ENCODE measurements at places on chromosomes 11 and 22.
A peak's percentile ranks its signal among the peaks of the same experiment; 100 is the strongest.

- DNase-seq, result no peak
These were observed 32.4 kb upstream of the ETS1 start for GRCh38 chr11:128619540-128620308.

GRCh38 chr11:50187220-50187619 lies 154.5 kb downstream of the OR4C45 start:
- no peak for DNase-seq

- no peak for DNase-seq
These were observed 35.9 kb upstream of the GRAMD4 start for GRCh38 chr22:46584081-46584921.

GRCh38 chr22:32558681-32559355 lies 84.2 kb downstream of the FBXO7 start:
- DNase-seq, result no peak

- DNase-seq, result no peak
These were observed 13.3 kb downstream of the MPST start for GRCh38 chr22:37032535-37033460.

GRCh38 chr22:21712751-21713427 lies 22.7 kb downstream of the YPEL1 start:
- peak; percentile 20 for DNase-seq

GRCh38 chr11:10294290-10294953 lies 403 bp upstream of the SBF2 start:
- peak; percentile 42 for DNase-seq

DNA sequence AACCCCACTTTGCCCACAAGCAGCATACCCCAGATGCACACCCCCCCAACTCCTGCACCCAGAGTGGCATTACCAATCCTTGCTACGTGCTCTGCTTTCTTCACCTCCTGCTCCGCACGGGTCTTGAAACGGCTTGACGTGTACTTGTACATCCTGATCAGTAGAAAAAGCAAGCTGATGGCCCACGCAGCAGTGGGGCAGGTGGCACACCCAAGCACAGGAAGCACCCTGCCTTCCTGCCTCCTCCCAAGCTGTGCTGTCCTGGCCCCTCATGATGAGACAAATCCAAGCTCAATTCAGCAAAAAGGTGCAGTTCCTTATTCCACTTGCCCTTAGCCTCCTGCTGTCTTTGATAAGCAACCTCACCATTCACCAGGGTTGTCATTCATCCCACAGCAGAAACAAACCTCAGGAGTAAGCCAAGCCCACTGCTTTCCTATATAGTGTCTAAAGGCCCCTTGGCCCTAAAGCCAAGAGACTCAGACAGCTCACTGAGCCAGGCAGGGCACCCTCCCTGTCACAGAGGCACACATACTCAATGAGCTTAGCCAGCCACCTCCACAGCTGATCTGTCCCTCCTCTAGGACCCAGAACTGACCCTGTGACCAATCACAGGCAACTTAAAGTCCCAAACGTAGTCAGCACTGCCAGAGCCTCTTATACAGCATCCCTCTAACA lies 27.8 kb downstream of the MORC2 start:
- DNase-seq, result no peak

GRCh38 chr22:33572086-33572485 lies 348.2 kb downstream of the LARGE1 start:
- DNase-seq, result no peak

GRCh38 chr11:33867561-33867960 lies 24.3 kb downstream of the LMO2 start:
- no peak for DNase-seq

- no peak for DNase-seq
These were observed 859 bp upstream of the ACCS start for GRCh38 chr11:44065161-44065661.

- DNase-seq, result no peak
These were observed 88.1 kb downstream of the TP53I11 start for GRCh38 chr11:44862558-44863101.

DNA sequence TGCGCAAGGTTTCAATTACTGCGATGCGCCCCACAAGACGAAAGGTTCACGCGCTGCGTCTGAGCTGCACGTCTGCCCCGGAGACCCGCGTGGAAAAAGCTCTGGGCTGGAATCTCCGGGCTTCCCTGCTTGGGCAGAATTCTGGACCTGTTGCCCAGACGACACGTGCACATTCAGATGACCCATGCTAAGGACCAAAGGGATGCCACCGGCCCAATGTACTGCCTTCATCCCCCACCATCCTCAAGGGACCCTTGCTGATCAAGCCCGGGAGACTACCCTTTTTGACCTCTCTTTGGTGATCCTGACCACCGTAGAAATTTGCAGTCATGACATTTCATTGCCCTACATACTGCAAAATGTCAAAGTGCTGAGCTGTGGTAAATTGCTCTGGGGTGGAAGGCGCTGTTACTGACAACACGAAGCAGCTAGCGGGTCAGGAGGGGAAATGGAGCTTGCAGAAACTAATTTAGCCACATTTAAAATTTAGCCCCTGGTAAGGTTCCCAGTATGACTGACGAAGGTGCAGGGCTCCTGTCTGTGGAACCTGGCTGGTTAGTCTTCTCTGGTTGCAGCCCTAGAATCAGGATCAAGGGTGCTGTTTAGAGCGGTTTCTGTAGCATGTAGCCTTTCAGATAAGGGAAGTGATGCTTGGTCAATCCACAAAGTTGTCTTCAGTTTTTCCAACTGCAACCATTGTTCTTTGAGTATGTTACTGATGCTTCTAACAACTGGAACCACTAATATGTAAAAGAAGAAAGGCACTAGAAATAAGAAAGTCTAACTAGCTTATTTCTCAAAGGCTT lies 81.9 kb downstream of the PRR5L start:
- DNase-seq, result no peak
